Mesangial cell (primary cell): ENCODE measurements at places on chromosomes 3 and 15. TPM values are rescaled to one million over a fixed set of nuclear protein-coding genes. Genes with fewer than 3 reads are reported as not detected.

The RARB gene
- total RNA-seq = 2.8 and 10.1 TPM in 2 replicates

The CD200 gene
- 7.0 and 27.0 TPM in 2 replicates for total RNA-seq

The GOLGA8K gene
- not detected in 2 replicates for total RNA-seq

The PLA1A gene
- total RNA-seq = 0.16 and 3.9 TPM in 2 replicates

The OR5K4 gene
- total RNA-seq = not detected in 2 replicates

The UNC13C gene
- total RNA-seq = 0.25 and 0.65 TPM in 2 replicates

The SUCNR1 gene
- total RNA-seq = 0.49 and 2.0 TPM in 2 replicates

The GOLGA8Q gene
- total RNA-seq = not detected in 2 replicates

The AHSG gene
- not detected in 2 replicates for total RNA-seq

The PRR23C gene
- total RNA-seq = not detected in 2 replicates

The CHDH gene
- 1.5 and 2.0 TPM in 2 replicates for total RNA-seq

The GCHFR gene
- 24.9 and 91.1 TPM in 2 replicates for total RNA-seq

The TERC gene
- 67.2 and 103 TPM in 2 replicates for total RNA-seq

The KLHL6 gene
- total RNA-seq = not detected in 2 replicates
